Ascending aorta (tissue), 2 donors: ENCODE measurements at places on chromosomes 7 and 10. TPM values are rescaled to one million over a fixed set of nuclear protein-coding genes. Genes with fewer than 3 reads are reported as not detected.
A peak's percentile ranks its signal among the peaks of the same experiment; 100 is the strongest.

DNA sequence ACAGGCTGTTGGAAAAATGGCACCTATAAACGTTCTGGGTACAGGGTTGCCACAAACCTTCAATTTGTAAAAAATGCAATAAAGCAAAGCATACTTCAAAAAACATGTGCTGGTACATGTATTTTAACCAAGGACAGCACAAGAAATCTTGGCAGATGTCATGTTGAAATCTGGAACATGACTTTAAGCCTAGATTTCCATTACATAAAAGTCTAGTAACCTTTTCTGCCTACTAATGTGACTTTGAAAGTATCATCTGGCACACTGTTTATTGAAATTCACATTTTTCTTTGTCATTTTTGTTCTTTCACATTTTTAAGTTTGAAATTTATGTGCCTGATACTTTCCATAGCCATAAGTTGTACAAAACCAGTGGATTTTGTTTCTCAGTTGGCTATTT is 296.8 kb downstream of the EXOC4 start:
- H3K27me3 ChIP-seq, result no peaks in the 10 kb centered on the region
- no peak overlapping the region for H3K4me3 ChIP-seq
- DNase-seq, result no peak
- no peaks in the 10 kb centered on the region for H3K36me3 ChIP-seq
- no peak overlapping the region for H3K27ac ChIP-seq

GRCh38 chr10:12056748-12057147 is 12.0 kb upstream of the DHTKD1 start:
- peaks cover 4% of the 10 kb centered on the region for H3K4me1 ChIP-seq
- no peak for DNase-seq
- H3K36me3 ChIP-seq, result no peaks in the 10 kb centered on the region
- no peak overlapping the region for H3K27ac ChIP-seq
- no peaks in the 10 kb centered on the region for H3K27me3 ChIP-seq
- no peak overlapping the region for H3K4me3 ChIP-seq

DNA sequence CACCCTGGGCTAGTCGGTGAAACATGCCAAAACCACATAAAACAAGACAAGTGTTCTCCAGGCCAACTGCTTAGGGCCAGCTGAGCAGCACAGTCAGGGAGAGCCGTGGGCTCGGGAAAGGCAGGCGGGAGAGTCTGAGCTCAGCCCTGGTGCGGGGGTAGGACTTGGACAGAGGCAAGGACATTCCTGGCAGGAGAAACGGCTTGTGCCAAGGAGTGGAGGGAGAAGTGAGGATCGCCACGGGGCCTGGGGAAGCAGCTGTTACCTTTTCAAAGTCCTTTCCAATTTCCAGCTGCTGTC is 4.2 kb downstream of the ELN start:
- peak overlapping the region; percentile 93 for H3K27ac ChIP-seq
- no peak for DNase-seq
- peaks cover 51% of the 10 kb centered on the region for H3K4me1 ChIP-seq

GRCh38 chr10:96130326-96130995 is 364 bp downstream of the ZNF518A start:
- peak overlapping the region; percentile 95 for H3K4me3 ChIP-seq
- DNase-seq, result peak; percentile 76
- H3K36me3 ChIP-seq, result peaks cover 14% of the 10 kb centered on the region
- H3K4me1 ChIP-seq, result no peaks in the 10 kb centered on the region
- H3K27ac ChIP-seq, result peak overlapping the region; percentile 97
- H3K27me3 ChIP-seq, result no peaks in the 10 kb centered on the region

- no peak overlapping the region for H3K4me3 ChIP-seq
- H3K27me3 ChIP-seq, result no peaks in the 10 kb centered on the region
- H3K27ac ChIP-seq, result no peak overlapping the region
- no peaks in the 10 kb centered on the region for H3K4me1 ChIP-seq
- no peak for DNase-seq
- H3K36me3 ChIP-seq, result no peaks in the 10 kb centered on the region
Measured at GRCh38 chr10:76336213-76336963, 905.0 kb downstream of the LRMDA start.

- no peak for DNase-seq
- no peak overlapping the region for H3K4me3 ChIP-seq
- H3K4me1 ChIP-seq, result no peaks in the 10 kb centered on the region
- no peaks in the 10 kb centered on the region for H3K36me3 ChIP-seq
- no peaks in the 10 kb centered on the region for H3K27me3 ChIP-seq
Measured at GRCh38 chr10:23585666-23586065, 146.8 kb downstream of the OTUD1 start.

DNA sequence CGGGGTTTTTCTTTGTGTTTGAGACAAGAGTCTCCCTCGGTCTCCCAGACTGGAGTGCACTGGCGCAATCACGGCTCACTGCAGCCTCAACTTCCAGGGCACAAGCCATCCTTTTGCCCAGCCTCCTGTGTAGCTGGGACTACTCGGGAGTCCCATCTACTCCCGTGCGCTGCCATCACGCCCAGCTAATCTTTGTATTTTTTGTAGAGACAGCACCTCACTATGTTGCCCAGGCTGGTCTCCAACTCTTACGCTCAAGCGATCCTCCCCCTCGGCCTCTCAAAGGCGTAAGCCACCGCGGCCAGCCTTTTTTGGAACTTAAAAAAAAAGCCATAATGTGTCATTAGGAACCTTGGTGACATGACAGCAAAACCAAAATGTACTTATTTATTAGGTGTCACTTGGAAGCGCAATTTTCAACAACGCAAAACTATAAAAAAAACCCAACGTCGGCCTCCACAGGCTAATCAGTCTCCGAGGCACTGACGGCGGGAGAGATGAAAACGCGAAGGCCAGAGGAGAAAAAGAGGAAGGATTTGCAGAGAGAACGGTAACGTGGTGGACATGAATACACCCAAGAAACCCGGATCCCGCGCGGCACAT is 911 bp upstream of the HNRNPH3 start:
- H3K27ac ChIP-seq, result peak overlapping the region; percentile 100
- H3K36me3 ChIP-seq, result no peaks in the 10 kb centered on the region
- peaks cover 2% of the 10 kb centered on the region for H3K4me1 ChIP-seq
- peak; percentile 77 for DNase-seq
- H3K27me3 ChIP-seq, result no peaks in the 10 kb centered on the region

GRCh38 chr7:93629291-93629801 is 54.8 kb upstream of the CALCR start:
- H3K36me3 ChIP-seq, result no peaks in the 10 kb centered on the region
- DNase-seq, result no peak
- no peaks in the 10 kb centered on the region for H3K27me3 ChIP-seq
- H3K27ac ChIP-seq, result no peak overlapping the region
- H3K4me1 ChIP-seq, result no peaks in the 10 kb centered on the region

- H3K27ac ChIP-seq, result no peak overlapping the region
- no peak for DNase-seq
- no peak overlapping the region for H3K4me3 ChIP-seq
Measured at GRCh38 chr7:136698231-136698630, 170.2 kb upstream of the CHRM2 start.

GRCh38 chr10:73908853-73909539 is 1.9 kb upstream of the PLAU start:
- no peaks in the 10 kb centered on the region for H3K36me3 ChIP-seq
- H3K27me3 ChIP-seq, result no peaks in the 10 kb centered on the region
- H3K27ac ChIP-seq, result peak overlapping the region; percentile 5

- H3K36me3 ChIP-seq, result no peaks in the 10 kb centered on the region
- H3K4me1 ChIP-seq, result peaks cover 46% of the 10 kb centered on the region
- DNase-seq, result no peak
Measured at GRCh38 chr10:119211176-119211575, 3.8 kb downstream of the GRK5 start.

GRCh38 chr7:113256883-113257531 is 138.7 kb upstream of the SMIM30 start:
- H3K4me1 ChIP-seq, result no peaks in the 10 kb centered on the region
- no peak for DNase-seq
- no peak overlapping the region for H3K27ac ChIP-seq

DNA sequence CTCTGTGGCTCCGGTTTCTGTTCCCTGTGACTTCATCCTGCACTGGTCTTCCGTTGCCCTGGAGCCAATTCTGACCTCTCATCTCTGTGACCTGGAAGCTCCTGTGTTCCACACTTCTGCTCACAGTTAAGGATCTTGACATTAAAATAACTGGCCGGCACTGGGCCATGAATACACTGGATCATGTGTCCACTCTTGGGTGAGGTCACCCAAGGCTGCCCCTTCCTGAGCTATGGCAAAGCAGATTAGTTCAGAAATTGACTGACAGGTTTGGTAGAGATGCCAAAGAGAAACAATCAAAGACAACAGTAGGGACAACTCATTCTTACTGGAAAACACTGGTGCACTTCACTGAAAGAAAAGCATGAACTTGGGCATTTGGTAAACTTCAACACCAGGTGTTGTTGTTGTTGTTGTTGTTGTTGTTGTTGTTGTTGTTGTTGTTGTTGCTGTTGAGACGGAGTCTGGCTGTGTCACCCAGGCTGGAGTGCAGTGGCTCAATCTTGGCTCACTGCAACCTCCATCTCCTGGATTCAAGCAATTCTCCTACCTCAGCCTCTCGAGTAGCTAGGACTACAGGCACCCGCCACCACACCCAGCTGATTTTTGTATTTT is 36.7 kb upstream of the GRID1 start:
- no peaks in the 10 kb centered on the region for H3K27me3 ChIP-seq
- H3K27ac ChIP-seq, result peak overlapping the region; percentile 96
- DNase-seq, result no peak
- H3K4me1 ChIP-seq, result peaks cover 10% of the 10 kb centered on the region
- no peaks in the 10 kb centered on the region for H3K36me3 ChIP-seq

DNA sequence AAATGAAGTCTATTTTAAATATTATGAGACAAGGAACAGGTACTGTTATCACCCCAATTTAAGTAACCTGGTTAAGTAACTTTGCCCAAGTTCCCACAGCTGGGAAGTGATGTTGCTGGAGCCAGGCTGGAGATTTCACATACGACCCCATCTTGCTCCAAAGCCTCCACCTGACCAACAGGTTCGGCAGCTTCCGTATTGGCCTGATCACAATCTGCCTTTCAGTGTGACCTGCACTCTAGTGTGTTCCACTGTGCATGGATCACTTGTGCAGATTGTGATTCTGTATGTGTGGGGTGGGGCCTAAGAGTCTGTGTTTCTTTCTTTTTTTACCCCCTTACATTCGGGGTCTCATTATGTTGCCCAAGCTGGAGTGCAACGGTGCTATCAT is 66.1 kb downstream of the PRTFDC1 start:
- H3K36me3 ChIP-seq, result no peaks in the 10 kb centered on the region
- no peak overlapping the region for H3K4me3 ChIP-seq
- no peak for DNase-seq
- H3K27ac ChIP-seq, result no peak overlapping the region

- no peak for DNase-seq
- no peaks in the 10 kb centered on the region for H3K4me1 ChIP-seq
- H3K27ac ChIP-seq, result no peak overlapping the region
- no peaks in the 10 kb centered on the region for H3K36me3 ChIP-seq
Measured at GRCh38 chr10:4581929-4582328, 244.1 kb upstream of the AKR1E2 start.

GRCh38 chr10:47244560-47245500 is 55.2 kb upstream of the GDF10 start:
- DNase-seq, result no peak
- H3K27me3 ChIP-seq, result no peaks in the 10 kb centered on the region
- H3K4me1 ChIP-seq, result peaks cover 21% of the 10 kb centered on the region

DNA sequence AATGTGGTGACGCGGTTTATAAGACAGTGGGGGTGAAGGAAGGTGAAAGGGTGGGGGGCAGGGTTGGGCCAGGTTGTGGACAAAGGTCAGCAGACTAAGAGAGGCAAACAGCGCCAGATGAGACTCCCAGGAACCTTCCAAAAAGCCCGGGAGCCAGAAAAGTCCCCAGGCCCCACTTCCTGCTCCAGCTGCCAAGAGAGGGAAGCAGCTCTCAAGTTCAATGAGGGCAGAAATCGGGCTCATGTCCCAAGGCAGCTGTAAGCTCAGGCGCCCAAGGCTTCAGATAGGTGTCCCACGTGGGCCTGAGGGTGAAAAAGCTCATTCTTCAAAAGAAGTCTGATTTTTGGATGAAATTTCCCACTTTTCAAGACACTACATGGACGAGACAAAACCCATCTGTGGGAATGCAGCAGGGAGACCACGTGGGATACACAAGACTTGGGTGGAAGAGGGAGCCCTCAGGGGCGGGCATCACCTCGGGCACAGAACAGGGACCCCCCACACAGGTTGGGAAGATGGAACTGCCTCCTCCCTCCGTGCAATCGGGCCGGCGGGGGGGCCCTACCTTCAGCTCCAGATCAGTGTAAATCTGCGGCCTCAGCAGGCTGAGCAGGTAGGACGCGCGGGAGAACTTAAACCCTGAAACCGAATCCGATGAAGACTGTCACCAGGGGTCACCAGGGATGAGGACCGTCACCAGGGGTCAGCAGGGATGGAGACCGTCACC is 7.8 kb downstream of the PYROXD2 start:
- DNase-seq, result no peak
- H3K4me1 ChIP-seq, result no peaks in the 10 kb centered on the region
- H3K27ac ChIP-seq, result no peak overlapping the region
- H3K36me3 ChIP-seq, result peaks cover 17% of the 10 kb centered on the region
- H3K27me3 ChIP-seq, result no peaks in the 10 kb centered on the region

GRCh38 chr7:156397249-156397648 is 243.3 kb upstream of the RNF32 start:
- H3K27ac ChIP-seq, result no peak overlapping the region
- no peaks in the 10 kb centered on the region for H3K27me3 ChIP-seq
- H3K36me3 ChIP-seq, result no peaks in the 10 kb centered on the region
- no peak for DNase-seq
- no peaks in the 10 kb centered on the region for H3K4me1 ChIP-seq

DNA sequence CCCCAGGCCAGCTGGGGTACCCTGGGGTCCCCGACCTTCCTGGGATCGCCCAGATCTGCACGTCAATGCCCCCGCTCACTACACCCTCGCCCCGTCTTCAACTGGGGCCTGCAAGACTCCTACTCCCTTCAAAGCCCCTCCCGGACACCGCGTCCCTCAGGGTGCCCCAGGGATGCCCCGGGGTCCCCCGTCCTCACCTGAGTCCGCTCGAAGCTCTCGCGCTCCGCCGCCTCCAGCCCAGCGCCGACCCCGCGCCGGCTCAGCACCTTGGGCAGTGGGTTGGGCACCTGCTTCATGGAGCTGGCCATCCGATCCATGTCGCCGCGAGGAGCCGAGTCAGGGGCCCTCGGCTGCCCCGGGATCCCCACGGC is at the start of gene HIP1:
Gene HIP1, minus strand, starts transcription at position 338 of the 371 bp plus-strand sequence. Its CDS starts 21 bp downstream, at position 317.
- H3K36me3 ChIP-seq, result no peaks in the 10 kb centered on the region
- no peaks in the 10 kb centered on the region for H3K4me1 ChIP-seq
- H3K27ac ChIP-seq, result peak within 1 kb of the TSS; percentile 84
- no peaks in the 10 kb centered on the region for H3K27me3 ChIP-seq

DNA sequence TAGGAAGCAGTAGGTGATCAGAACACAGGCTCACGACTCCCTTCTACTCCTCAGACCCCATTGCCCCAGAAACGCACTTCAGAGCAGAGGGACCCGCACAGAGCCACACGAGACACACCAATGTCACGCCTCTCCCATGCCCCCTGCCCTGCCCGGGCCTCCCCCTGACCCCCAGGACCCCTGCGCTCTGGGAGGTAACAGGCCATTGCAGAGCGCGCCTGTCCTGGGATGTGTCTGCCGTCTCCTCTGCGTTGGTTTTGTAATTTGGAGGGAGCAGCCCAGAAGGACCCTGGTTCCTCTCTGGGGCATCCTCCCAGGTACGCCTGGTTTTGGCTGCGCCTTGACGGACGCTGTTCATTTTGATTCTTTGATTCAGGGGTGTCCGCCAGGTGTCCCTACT is 85.4 kb downstream of the UNCX start:
- H3K4me1 ChIP-seq, result no peaks in the 10 kb centered on the region
- no peaks in the 10 kb centered on the region for H3K36me3 ChIP-seq

- H3K27me3 ChIP-seq, result no peaks in the 10 kb centered on the region
- no peak for DNase-seq
Measured at GRCh38 chr7:108017776-108018151, 14.8 kb upstream of the LAMB1 start.

The GPR26 gene
- total RNA-seq, result not detected

The SYT15B gene
- 68.3 TPM for total RNA-seq

The CRPPA gene
- total RNA-seq, result not detected

The FGFBP3 gene
- 6.6 TPM for total RNA-seq

The NANOS1 gene
- 5.3 TPM for total RNA-seq
